ENCODE measurements at places on chromosomes 2 and 18.

- DNase-seq, result no peak
Measured at GRCh38 chr2:14417551-14417950, 215.0 kb upstream of the LRATD1 start.

GRCh38 chr2:102550151-102550550 is 69.2 kb upstream of the SLC9A2 start:
- no peak for DNase-seq

GRCh38 chr18:62445386-62445917 is 77.4 kb upstream of the ZCCHC2 start:
- DNase-seq, result no peak

GRCh38 chr2:160384791-160385190 is 108.8 kb downstream of the RBMS1 start:
- no peak for DNase-seq

GRCh38 chr2:191411472-191411871 is 166.3 kb downstream of the MYO1B start:
- DNase-seq, result no peak

- no peak for DNase-seq
Measured at GRCh38 chr18:34942276-34942675, 98.9 kb upstream of the MAPRE2 start.

DNA sequence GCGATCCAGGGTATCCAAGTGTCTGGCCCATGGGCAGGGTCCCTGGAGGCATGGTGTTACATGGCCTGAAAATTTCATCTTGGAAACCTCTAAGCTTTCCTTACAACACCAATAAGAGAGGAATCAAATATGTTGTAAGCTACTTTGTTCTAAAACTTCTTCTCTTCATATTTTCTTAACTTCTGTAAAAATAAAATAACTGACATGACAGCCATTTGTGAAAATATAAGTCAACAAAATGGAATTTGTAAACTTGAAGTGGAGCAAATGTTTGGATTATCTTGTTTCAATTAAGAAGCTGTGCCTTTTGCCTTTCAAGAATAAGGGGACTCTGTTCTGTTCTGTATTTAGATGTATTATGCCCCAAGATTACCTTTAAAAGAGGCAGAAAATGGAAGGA is 319.7 kb downstream of the LPIN1 start:
- DNase-seq, result no peak

DNA sequence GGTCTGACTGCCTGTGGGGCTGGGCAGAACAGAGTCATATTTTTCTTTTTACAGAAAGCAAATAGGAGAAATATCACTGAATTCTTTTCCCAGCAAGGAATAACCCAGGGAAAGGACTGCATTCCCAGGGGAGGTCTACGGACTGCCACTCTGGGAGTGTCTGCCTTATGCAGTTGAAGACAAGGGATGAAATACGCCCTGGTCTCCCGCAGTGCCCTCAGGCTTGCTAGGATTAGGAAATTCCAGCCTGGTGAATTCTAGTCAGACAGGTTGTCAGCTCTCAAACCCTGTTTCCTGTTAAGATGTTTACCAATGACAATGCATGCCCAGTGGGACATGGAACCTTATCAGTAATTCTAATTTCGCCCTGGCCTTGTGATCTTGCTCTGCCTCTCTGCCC is 30.3 kb upstream of the PDK1 start:
- DNase-seq, result no peak

- DNase-seq, result no peak
Measured at GRCh38 chr18:3525870-3526420, 76.0 kb downstream of the TGIF1 start.

DNA sequence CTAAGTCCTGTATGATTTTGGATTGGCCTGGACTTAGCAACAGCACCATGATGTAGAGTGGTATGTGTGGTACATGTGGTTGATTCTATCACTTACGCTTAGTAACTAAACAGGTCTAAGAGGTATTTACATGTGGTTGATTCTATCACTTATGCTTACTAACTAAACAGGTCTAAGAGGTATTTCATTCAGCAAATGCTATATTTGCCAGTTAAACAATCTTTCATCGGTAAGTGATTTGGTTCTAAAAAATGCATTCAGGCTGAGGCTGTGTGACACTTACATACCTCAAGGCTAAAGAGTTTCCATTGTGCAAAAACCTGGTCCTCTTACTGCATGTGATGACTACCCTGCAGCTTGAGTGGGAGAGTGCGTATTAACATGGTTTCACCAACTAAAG is 13.1 kb downstream of the EIF4E2 start:
- DNase-seq, result no peak

DNA sequence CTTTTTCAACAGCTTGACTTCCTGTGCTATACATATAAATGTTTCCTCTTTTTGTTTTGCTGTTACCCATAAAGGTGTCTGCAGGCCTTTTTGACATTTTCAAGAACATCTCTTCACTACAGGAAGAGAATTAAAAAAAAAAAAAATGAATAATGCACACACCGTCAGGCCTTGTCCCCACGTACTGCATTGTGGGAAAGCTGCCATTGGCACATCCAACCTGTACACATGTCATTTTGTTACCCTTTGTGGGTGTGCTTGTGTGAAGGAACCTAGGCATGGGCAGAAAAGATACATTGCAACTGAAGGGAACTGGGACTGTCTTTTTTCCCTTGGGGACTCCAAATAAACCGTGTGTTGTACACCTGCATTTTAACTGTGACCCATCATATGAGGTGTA is 16.8 kb upstream of the TMEM37 start:
- DNase-seq, result no peak

DNA sequence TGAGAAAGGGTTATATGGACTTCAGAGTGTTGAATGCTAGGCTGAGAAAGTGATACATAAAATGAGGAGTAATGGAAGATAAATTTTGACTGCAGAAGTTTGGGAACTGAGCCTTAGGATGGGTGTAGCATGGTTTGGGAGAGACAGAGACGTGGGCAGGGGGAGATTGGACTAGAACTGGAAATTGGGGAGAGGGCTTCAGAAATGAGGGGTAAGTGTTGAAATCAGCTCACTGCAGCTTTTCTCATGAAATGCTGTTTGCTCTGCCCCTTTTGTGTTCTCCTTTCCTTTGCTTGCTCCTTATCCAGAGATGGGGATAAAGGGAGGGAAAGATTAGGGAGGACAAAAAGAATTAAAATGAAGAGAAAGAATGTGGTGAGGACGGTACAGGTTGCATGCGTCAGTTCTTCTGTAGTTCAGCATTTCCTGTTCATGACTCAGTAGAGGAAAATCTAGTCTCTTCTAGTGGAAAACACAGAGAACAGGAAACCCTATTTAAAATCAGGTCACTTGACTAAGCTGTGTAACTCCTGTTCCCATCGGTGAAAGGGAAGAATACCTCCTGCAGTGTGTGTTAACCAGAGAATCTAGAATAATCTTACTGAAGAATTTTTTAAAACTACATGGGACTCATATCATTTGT is 105.6 kb downstream of the CRIM1 start:
- no peak for DNase-seq

- no peak for DNase-seq
Measured at GRCh38 chr18:78595453-78595852, 384.2 kb upstream of the SALL3 start.

GRCh38 chr2:38483776-38484501 is 106.9 kb upstream of the ATL2 start:
- DNase-seq, result no peak

- DNase-seq, result no peak
Measured at GRCh38 chr2:45706033-45706432, 54.6 kb downstream of the PRKCE start.

DNA sequence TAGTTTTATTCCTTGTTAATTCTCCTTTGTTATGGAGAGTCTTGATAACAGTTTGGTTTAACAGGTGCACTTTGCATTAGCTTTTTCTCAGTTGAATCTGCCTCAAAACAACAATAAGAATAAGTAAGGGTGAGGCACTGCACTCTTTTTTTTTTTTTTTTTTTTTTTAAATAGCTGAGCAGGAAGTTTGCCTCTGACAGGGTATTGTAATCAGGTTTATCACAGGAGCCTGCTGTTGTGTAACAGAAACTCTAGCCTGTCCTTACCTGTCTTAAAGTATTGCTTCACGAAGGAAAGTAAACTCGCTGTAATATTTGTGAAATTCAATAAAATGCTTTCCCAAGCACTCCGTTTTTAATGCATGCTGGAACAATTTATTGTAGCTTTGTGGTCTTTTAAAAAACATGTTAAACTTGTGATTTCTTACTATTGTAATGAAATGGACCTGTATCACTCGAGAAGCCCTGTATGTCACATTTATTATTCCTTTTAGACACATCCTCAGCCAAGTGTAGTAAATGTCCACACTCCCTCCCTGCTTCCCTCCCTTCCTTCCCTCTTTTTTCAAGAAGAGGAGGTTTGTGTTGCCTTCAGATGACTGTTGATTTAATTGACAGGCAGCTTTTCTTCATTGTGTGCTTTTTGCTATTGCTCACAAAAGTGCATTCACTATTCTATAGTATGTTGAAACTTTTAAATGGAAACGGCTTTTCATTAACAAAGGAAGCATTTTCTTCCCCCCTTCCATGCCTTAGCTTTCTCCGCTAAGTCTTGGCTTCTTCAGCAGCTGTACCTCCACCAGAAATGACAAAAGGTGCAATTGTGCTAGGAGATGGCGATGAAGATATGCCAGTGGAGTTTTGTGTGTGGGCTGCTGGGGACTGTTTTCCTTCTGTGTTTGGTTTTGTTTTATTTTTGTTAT is 52.7 kb downstream of the TAF1B start:
- no peak for DNase-seq

- DNase-seq, result no peak
Measured at GRCh38 chr2:167454036-167454435, 565.8 kb downstream of the XIRP2 start.

DNA sequence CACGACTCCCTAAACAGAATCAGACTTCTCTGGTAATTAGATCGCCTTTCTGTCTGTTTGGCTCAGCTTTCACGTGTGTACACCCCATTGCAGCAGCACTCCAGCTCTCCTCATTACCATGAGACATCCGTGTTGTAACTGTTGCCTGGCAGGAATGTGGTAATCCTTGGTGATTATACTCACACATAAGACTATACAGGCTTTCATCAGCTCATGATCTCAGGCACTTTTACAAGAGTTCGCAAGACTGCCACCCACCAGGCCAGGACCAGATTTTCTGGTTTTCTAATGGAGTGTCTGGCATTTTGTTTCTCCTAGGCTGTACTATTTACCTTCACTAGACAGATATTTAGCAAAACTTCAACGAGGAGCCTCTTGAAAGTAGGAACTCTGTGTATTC is 50.2 kb downstream of the ACVR1 start:
- DNase-seq, result no peak

GRCh38 chr2:213279971-213280370 is 4.3 kb upstream of the SPAG16 start:
- DNase-seq, result no peak

DNA sequence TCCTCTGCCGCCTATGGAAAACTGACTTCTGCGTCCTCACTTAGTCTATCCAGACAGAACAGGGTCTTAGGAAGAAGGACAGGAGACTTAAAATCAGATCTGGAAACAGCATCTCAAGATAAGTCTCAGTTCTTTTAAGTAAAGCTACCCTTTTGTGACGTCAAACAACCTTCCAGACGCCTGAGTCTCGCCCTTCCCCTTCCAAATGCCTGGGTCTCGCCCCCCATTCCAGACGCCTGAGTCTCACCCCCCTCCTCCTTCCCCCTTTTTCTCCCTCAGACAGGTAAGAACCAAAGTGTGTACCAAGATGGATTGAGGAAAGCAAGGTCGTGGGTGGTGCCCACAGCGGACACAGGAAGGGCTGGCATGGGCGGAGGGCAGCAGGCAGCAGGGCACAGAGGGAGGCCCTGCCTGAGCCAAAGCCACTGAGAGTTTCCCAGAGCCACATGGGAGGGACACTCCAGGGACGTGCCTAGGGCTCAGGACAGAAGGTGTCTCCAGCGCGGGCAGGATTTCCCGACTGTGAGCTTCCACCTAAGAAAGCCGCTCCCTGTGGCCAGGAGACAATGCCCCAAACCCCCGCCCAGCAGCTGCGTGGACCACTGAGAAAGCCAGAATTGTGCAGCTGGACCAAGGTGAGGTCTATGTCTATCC is 51.3 kb downstream of the ANKMY1 start:
- no peak for DNase-seq

DNA sequence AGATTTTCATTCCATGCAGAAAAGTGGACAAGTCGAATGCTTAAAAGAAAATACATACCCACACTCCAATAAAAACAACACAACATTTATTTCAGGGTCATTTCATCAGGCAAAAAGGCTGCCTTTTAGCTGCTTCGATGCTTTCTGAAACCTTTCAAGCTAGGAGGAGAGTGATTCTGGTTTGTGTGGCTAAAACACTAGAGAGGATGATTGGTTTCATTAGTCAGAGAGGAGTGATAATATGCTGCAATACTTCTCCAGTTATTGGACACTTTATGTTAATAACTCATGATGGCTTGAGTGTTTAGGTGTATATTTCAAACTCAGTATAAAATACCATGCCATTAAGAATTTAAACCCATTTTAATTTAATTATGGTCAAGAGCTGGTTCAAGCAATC is 614.0 kb downstream of the SLC4A3 start:
- DNase-seq, result no peak

DNA sequence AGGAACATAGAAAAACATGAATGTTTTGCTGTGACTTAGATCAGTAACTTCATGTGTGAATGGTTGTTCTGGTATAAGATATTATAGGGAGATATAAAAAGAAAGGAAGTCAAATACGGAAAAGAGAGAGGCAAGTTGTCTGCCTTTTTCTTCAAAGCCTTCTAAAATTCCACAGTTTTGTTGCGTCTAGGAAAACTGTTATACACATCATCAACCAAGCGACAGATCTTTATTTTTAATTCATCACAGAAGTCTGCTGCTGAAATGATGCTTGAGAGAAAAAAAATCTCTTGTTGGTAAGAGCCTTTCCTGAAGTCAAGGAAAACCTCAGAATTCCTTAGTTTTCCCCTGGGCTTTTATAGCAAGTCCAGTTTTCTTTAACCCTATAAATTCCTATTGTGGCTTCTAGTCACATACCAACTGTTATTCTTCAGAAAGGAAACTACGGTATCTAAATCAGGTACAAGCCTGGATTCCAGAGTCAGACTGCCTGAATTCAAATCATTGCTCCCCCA is 36.3 kb upstream of the TANC1 start:
- DNase-seq, result no peak

DNA sequence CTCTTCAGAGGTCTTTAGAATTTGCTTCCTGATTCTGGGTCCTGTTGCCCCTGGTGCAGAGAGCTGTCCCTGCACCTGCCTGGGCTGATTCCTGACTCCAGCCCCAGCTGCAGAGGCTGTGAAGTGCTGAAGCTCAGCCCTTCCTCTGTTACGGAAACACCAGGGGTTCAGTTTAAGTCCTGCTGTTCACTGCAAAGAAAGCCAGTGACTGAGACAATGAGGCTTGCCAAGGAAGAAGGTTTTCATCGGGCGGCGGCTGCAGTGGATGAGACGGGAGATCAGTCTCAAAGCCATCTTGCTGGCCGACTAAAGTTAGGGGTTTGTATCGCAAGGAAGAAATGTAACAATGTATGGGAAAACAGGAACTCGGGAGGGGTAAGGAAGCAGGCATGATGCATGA is 142.4 kb upstream of the ZNF236 start:
- no peak for DNase-seq

Measured in ovary (tissue), 10 donors.